T follicular helper cell (primary cell): ENCODE measurements at places on chromosomes 4 and X.

DNA sequence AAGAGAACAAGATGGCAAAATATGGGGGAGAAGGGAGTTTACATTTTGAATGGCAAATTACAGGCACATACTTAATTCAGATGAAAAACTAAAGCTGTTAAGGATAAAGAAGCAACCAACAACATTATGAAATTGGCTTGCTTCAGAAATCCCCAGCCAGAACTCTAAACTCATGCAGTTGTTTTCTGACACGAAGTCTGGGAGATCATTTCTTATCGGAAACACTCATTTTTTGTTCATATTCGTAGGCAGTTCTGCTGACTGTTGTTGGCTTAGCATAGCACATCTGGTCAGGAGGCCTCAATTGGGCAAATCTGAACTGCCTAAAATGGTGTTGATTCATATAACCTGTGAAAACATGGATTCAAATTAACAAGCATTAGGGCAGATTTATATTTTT is 33.0 kb upstream of the ARHGAP6 start:
- no peak for DNase-seq

- no peak for DNase-seq
These were observed 16.6 kb downstream of the CLCN4 start for GRCh38 chrX:10173331-10173900.

DNA sequence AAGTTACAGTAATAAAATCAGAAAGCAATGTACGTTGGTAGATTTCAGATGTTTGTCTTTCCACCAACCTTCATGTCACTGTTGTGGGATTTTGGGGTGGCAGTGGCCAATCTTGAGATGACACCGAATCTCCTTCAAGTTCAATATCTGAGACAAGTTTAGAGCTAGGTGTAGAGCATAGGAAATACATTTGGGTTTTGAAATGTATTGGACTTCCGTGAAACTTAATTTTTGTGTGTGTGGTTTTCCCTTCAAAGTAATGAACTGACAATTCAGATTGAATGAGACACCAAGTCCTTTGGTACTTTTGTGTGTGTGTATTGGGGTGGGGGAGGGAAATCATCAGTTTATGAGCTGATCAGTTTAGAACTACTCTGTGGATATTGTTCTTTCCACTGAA is 1.8 kb downstream of the WDR44 start:
- DNase-seq, result no peak

- no peak for DNase-seq
These were observed 108.4 kb downstream of the CHIC2 start for GRCh38 chr4:53956053-53956452.

GRCh38 chr4:169644802-169645201 is 24.4 kb downstream of the CLCN3 start:
- DNase-seq, result no peak

- DNase-seq, result no peak
These were observed 103.8 kb downstream of the GABRB1 start for GRCh38 chr4:47135210-47135609.

DNA sequence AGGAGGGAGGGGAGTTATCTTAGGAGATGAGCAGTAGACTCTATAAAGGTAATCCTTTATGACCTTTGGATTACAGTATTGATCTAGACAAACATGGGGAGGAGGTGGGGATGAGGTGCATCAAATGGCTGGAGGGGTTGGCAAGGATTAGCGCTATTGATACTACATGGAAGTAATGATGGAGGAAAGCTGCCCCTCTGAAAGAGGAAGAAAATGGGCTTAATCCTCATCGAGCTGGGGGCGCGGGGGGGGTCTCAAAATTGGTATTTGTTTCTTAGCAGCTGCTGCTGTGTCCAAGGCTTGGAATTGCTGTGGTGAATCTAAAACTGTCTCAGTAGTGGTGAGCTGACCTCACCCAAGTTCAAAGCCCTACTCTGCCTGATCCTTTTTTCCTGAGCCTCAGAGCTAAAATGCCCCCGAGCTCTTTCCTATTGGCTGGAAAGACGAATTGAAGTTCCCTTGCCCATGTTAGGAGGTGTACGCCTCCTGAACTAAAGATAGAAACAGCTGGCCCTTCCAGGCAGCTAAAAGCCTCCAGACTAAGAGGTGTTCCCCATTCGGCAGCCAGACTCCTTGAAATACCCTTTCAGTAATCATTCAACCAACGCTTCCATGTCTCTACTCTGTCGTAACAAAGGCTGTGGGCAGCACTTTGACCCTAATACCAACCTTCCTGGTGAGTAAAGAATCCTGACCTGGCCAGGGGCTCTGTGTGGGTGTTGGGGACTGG is at the start of gene ITGB1BP2:
ITGB1BP2 (plus strand) TSS at position 556 of the 730 bp plus-strand sequence; CDS start at position 613, 57 bp downstream.
- DNase-seq, result no peak

DNA sequence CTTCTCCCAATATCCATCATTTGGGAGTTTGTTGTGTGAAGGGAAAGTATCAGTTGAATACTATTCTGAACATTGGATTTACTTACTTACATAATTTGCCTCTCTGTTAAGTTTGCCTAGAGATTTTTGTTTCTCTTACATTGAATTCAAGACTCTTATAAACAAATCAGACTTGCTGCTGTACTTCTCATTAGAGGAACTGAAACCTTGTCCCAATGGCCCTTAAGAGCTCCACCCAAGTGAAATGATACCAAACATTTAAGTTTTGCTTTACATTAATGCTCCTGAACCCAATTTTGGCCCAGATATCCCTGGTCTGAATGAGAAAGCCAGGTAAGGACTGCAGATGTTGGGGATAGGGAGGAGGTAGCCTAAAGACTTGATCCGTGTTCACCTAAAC is 32.0 kb downstream of the HAND2 start:
- DNase-seq, result no peak

GRCh38 chr4:98468709-98469108 is 189.7 kb downstream of the TSPAN5 start:
- DNase-seq, result no peak
